ENCODE measurements at places on chromosomes 16 and 17.

GRCh38 chr16:4016658-4017057, 99.6 kb downstream of the ADCY9 start:
- DNase-seq, result no peak

GRCh38 chr17:6648181-6648580, 3.2 kb downstream of the MED31 start:
- no peak for DNase-seq

GRCh38 chr16:65754820-65755691, 611.4 kb upstream of the CDH5 start:
- DNase-seq, result no peak

DNA sequence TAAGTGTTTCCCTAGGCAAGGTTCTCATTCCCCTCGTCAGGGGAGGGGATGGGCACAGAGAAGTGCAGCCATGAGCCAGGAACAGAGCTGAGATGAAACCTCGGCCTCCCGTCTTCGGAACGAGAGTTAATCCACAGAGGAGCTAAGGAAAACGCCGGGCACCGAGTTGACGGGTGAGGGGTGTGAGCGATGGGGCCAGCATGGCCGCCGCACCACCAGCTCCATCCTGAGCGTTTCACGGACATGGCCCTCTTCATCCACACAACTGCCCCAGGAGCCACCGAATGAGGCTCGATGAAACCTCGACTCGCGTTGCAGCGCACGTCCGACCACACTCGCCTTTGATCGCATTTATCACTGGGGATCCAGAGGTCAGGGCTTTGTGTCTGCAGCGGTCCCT, 21.5 kb downstream of the CA5A start:
- no peak for DNase-seq

DNA sequence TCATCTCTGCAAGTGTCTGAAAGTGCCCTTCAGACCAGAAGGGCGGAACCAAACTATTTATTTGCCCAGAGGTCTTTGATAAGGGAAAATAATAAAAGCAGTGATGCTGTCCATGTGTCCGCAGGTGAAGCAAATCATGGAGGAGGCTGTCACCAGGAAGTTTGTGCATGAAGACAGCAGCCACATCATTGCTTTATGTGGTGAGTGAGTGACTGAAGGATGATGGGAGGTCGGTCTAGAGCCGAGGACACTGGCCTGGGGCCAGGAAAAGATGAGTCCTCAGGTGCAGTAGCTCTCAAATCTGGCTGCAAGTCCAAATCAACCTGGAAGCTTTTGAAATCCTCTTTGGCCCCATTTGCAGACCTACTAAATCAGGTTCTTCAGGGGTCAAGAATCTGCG, 6.1 kb downstream of the SGSM2 start:
- no peak for DNase-seq

DNA sequence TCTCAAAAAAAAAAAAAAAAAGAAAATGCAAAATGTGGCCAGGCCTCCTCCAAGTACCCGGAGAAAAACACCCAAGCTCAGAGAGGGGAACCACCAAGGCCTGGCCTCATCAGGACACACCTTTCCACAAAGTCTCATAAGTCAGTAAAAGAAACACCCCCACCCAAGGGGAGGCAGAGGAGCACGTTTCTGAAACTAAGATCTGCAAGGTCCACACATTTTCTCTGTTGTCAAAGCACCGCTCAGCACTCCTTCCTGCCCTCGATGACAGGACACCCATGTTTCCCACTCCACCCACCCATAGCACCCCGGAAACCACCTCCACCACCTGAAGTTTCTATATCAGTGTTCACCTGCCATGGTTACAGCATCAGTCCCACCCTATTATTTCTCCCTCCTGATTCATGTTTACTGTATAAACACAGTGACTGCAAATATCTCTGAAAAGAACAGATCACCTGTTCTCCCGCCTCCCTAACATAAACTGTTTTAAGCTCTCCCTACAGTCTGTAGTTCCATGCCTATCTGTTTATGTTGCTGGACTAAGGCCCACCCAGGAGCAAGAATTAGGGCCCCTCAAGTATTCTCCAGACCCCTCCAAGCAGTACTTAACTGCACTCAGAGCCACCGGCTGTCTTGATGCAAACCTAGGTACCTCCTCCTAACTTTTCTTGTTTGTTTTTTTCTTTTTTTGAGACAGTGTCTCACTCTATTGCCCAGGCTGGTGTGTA, 2.0 kb downstream of the CORO7 start:
- DNase-seq, result peak; percentile 56

- no peak for DNase-seq
These were observed 3.9 kb upstream of the CCDC57 start for GRCh38 chr17:82216301-82217119.

GRCh38 chr17:28071891-28072606, 29.6 kb downstream of the NLK start:
- no peak for DNase-seq

- no peak for DNase-seq
These were observed 33.8 kb upstream of the CMIP start for GRCh38 chr16:81410643-81411293.

- DNase-seq, result no peak
These were observed 13.5 kb upstream of the ADORA2B start for GRCh38 chr17:15931394-15931793.

DNA sequence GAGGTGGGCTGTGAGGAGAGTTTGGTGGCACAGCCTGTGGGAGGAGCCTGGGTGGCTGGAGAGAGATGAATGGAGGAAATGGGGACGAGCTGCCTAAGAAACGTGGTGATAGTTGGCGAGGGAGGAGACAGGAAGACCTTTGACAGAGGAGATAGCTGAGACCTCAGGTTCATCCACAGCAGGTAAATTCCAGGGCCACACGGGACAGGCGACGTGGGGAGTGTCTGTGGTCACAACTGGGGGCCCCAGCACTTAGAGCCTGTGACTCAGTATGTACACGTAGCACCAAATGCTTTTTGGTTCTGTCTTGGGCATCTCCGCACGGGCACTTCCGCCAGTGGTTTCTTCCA, 7.7 kb downstream of the MINK1 start:
- no peak for DNase-seq

- no peak for DNase-seq
These were observed 4.8 kb downstream of the BAIAP3 start for GRCh38 chr16:1338119-1338730.

DNA sequence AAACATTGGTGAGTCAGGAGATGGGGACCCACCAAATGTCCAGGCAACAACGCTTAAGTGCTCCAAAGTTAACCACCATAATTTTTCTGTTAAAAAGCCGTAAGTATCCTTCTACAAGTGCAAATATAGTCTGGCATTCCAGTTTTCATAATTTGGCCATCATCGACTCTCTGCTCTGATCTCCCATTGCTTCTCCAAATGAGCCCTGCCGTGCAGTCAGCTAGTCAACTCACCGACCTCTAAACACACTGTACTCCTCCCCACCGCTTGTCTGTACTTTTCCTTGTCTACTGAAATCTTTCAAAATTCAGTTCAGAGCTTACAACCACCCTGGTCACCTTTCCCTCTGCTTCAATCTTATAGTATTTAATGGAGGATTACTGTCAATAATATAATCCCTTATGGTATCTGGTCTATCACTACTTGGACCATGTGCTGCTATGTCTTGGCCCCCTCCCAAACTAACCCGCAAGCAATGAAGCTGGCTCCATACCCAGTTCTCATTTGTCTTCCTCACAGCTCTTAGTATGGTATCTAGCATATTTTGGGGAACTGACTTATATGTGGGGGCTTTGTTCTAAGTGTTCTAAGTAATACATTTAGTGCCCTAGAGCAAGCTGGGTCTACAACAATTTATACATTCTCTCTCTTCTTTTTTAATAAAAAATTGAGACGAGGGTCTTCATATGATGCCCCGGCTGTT, 52.7 kb upstream of the SLC25A19 start:
- no peak for DNase-seq

DNA sequence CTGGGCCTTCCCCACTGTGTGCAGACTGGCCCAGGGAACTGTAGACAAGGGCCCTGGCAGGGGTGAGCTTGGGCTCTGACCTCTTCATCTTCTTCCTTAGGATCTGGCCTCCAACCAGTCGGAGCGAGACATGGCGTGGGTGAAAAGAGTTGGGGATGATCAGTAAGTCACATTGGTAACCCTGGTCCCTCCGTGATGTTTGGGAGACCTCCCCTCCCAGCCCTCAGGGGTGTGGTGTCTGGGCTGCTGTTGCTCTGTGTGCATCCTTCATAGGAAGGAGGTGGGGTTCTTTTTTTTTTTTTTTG, 5.5 kb downstream of the TBKBP1 start:
- DNase-seq, result no peak

DNA sequence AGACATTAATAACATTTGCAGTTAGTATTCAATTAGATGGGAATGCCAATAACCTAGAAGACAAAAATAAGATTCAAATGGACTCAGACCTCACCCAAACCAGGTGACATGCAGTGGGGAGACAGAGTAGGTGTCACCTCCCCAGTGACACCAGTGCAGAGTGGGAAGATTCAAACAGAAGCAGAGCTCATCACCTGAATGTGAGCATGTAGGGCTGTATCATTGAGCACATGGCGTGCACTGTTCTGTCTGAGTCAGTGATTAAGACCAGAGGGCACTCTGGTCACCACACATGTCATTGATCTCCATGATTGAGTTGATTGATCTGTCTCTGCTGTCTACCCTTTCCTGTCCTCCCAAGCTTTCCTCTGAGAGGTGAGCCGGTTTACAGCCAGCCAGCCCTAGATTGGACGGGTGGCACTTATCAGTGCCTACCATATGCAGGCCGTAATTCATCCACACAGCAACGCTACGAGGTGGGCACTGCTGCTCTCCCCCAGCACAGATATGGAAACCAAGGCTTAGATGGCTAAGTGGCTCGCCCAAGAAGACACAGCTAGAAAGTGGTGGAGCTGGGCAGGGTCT, 34.0 kb downstream of the RHBDL3 start:
- no peak for DNase-seq

GRCh38 chr17:37553401-37553966, 55.7 kb downstream of the SYNRG start:
- DNase-seq, result no peak

DNA sequence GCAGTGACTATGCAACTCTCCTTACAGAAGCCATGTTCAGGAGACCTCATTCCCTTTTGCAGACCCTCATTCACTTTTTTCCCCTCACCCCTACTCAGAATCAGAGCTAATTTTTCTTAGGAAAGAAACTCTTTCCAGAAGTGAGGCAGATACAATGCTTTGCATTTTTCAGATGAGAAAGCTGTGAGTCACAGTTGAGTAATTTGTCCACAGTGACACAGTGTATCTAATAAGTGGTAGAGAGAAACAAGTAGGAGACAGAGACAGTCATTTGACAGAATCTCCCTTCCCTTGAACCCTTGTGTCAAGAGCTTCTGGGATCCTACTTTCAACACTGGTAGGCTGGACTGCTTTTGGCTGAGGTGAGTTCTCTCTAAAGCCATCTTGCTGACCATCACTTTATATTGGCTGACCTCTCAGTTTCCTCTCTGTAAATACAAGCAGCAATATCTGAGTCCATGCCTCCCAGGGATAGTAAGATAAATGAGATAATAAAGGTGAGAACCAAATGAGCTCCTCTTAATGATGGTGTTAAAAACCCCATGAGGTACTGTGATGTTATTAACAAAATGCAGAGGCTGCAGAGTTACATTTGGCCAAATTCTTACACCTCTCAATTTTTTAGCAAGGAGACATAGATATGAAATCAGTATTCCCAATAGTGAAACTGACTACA, 130.8 kb downstream of the CA10 start:
- DNase-seq, result no peak

GRCh38 chr16:86604436-86605193, 26.3 kb downstream of the FOXL1 start:
- DNase-seq, result peak; percentile 18
